Psoas muscle (tissue), 8 donors: ENCODE measurements at places on chromosomes 11 and 22. TPM values are rescaled to one million over a fixed set of nuclear protein-coding genes. Genes with fewer than 3 reads are reported as not detected.

The ASCL3 gene
- not detected for polyA plus RNA-seq

The EIF3D gene
- polyA plus RNA-seq, result 140 TPM

The LGALS12 gene
- 0.22 TPM for polyA plus RNA-seq

The TMPRSS13 gene
- polyA plus RNA-seq, result not detected

DNA sequence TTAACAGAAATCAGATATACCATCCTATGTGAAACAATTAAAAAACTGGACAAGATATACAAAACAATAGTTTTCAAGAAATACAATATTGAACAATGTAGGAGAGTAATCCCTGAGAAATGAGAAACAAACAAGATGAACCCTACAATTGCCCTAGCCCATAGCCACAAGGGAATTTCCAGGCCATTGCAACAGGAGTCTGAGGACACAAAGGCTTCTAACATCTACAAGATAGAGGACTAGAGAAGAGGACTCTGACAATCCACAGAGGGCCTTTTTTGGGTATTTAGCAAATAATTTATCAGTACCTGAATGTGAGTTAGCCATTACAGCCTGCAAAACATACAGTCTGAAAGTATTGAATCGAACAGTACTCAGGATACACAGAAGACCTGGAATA is 251.7 kb downstream of the GRM5 start:
- DNase-seq, result no peak

- no peak for DNase-seq
Measured at GRCh38 chr11:22543261-22543660, 82.4 kb downstream of the FANCF start.

DNA sequence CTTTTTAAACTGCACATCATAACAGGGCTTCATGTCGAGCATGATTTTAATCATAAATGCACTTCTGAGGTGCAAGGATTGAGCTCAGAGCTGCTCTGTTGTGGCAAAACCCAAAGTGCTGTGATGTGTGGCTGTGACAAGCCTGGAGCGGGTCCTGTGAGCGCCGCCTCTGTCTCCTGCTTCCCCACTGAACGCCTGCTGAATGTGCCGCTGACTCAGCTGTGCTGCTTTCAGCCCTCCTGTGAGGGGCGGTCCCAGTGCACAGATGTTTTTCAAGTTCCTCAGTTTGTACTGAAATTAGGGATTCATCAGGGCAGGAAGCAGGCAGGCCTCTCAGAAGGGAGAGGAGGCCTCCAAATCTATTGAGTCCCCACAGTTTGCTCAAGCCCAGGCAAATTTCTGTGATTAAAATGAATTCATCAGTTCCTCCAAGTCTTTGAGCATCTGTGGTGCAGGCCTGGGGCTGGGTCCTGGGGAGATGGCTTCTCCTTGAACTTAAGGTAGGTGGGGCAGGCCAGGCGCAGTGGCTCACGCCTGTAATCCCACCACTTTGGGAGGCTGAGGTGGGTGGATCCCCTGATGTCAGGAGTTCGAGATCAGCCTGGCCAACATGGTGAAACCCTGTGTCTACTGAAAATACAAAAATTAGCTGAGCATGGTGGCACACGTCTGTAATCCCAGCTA is 3.0 kb upstream of the GTSE1 start:
- DNase-seq, result peak; percentile 60
